Central memory CD4-positive, alpha-beta T cell (primary cell): ENCODE measurements at places on chromosomes 6 and 20.

GRCh38 chr20:58225452-58226200 is 2.8 kb downstream of the ANKRD60 start:
- DNase-seq = no peak

DNA sequence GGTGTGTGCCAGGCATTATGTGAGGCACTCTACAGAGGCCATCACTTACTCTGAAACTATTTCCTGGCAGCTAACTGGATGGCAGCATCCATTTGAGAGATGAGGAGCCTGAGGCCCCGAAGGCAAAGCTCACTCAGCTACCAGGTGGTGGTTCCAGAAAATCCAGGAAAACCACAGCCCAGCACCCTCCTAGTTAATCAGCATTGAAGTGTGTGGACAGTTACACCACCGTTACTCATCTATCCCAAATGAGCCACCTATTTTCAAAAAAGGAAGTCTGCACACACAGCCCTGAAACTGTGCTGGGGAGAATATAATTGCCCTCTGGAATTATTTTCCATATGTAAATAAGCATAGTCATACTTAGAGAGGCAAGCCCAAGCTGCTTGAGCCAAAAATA is 67.4 kb downstream of the CNBD2 start:
- DNase-seq = no peak

DNA sequence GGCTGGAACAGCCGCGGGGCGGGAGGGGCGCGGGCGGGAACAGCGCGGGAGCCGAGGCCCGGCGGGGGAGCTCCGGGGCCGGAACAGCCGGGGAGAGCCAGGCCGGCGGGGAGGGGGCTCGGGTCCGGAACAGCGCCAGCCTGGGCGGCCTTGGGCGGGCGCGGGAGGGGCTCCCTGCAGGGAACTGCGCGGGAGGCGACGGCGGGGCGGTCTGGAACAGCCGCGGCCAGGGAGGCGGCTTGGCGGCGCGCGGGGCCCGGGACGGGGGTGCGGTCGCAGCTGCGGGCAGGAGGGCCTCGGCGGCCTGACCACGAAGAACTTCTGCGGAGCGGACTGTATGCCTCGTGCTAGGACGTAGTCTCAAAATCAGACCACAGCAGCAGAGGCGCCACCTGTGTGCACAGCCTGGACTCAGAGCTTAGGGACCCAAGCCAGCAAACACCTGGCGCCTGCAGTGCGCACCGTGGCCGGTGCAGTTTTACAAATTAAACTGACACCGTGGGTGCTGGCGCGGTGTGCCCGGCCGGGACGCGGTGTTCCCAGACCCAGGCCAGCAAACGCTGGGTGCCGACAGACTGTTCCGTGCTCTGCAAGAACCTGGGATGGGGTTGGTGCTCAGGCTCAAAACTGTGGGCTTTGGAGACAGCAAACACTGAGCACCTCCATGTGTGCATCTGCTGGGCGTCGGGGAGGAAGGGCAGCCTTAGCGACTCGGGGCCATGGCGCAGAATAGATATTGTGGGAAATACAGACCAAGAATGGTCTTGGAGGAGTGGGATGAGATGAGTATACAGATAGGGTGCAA is 572 bp downstream of the ZNF341 start:
- DNase-seq = no peak

GRCh38 chr6:148516617-148517016 is 174.0 kb downstream of the SASH1 start:
- no peak for DNase-seq

DNA sequence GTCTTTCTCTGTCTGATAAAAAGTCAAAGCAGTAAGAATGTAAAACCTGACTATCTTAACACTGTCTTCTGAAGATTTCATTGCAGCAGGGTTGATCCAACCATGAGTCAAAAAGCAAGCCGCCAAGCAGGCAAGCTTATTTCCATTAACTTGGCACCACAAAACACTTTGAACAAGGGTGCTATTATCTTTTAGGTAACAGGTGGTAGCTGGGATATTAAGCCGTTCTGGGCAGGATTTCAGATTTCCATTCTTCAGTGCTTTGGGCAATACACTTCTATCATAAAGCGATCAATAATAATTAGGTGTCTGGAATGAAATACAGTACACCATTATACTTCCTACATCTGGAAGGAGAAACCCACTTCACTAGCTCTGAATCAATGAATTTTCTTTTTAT is 181.9 kb downstream of the TBC1D7 start:
- no peak for DNase-seq

GRCh38 chr6:130434174-130434873 is 68.5 kb downstream of the TMEM200A start:
- DNase-seq = no peak

DNA sequence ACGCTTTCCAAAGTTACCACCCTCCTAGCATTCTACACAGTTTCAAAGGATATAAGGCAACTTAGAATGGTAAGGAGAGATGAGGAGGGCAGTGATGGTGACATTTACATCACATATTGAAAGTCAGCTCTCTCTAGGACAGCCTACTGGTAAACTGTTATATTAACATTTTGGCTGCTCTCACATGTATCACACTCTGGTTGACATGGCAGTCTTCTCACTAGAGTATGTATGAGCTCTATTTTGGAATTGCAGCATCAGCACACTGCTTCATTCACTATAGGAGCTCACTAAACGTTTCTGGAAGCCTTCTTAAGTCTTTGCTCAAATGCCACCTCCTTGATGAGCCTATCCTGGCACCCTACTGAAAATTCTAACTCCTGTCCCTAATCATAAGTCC is 135.7 kb upstream of the ENPP5 start:
- DNase-seq = no peak

DNA sequence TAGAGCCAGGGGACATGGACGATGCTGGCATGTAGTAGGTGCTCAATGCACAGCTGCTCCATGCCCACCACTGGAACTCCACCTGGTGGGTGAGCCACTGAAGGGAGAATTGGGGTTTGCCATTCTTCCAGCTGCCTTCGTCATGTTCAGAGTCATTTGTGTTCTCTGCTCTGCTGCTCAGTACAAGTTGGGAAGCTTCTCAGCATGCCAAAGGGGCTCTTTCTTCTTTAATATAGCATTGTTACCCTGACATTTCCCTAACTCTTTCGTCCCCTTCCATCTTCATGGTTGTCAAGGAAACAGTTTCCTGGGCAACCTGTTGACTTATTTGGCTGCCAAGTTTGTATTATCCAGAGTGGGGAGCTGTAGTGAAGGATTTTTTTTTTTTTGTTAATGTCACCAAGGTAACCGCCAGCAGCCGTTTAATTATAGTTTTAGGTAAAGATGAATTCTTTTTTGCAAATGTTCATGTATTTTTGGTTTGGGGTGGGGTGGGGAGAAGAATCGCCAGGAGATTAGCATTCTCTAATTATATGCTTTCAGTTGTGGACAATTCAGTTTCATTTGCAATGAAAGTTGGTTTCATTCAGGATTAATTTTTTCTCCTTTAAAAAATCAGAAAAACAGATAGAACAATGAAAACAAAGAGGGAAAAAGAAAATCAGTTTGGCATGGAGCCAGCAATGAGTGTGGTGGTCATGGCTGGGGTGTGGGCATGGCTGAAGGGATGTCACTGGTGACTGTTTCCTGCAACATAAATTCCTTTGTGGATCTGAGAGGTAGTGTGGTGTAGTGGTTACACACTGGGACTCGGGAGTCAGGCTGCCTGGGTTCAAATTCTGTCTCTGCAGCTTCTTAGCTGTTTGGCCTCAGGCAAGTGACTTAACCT is 73.0 kb upstream of the KCNG1 start:
- no peak for DNase-seq

DNA sequence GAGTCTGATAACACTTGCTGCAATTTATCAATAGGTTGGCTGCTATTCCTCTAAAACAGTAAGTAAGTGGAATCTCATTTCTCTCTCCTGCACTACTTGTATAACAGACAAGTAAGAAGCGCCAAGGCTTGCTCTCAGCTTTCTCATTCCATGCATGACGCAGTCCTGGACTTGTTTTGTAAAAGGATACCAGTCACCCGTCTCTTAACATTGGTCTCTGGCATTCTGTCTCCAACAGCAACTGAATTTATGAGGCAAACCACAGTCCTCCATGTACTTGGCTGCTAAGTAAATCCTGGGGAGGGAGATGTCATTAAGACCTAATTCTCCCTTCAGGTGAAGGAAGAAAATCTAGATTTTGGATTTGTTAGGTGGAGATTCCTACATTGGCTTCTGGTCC is 115.4 kb downstream of the OPN5 start:
- DNase-seq = no peak

GRCh38 chr6:917296-917695 is 224.4 kb upstream of the EXOC2 start:
- DNase-seq = no peak

GRCh38 chr20:63441136-63442099 is 31.0 kb downstream of the KCNQ2 start:
- DNase-seq = peak; percentile 12

DNA sequence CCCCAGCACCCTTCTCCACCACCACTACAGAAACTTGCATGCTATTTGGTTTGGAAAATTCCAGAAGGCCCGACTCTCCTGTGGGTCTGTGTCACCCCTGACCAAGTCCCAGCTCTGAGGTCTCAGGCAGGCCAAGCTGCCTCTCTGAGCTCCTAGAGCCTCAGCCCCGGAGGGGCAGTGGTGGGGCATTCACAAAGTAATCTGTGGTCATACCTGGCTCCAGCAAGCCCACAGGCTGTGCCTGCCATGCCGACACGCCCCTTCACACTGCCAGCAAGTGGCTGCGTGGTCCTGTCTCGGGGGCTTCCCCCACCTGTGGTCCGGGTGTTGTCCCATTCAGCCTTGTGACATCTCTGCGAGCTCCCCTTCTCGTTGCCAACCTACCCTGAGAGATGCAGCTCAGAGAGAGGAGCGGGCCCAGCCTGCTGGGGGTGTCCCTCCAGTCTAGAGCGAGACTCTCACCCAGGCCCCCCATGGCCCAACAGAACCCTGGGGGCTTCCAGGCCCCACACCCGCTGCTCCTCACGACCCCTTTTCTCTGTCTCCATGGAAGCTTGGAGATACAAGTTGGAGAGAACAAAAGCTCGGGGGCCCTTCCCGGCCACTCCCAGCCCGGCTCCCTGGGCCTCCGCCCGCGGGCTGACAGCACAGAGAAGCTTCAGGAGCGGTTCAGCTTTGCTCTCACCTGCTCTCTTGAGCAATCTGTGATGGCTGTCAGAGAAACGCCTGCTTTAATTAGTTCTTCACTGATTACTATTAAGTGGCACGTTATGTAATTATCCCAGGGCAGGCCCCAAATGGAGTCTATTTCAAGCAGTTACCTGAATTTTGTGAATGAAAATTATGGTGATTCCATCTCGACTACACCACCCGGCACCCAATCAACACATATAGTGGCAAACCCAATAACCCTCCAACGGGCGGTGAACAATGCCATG is 147.7 kb upstream of the PHACTR3 start:
- DNase-seq = no peak
